ACHN (cell line): ENCODE measurements at places on chromosomes 3 and 15.

DNA sequence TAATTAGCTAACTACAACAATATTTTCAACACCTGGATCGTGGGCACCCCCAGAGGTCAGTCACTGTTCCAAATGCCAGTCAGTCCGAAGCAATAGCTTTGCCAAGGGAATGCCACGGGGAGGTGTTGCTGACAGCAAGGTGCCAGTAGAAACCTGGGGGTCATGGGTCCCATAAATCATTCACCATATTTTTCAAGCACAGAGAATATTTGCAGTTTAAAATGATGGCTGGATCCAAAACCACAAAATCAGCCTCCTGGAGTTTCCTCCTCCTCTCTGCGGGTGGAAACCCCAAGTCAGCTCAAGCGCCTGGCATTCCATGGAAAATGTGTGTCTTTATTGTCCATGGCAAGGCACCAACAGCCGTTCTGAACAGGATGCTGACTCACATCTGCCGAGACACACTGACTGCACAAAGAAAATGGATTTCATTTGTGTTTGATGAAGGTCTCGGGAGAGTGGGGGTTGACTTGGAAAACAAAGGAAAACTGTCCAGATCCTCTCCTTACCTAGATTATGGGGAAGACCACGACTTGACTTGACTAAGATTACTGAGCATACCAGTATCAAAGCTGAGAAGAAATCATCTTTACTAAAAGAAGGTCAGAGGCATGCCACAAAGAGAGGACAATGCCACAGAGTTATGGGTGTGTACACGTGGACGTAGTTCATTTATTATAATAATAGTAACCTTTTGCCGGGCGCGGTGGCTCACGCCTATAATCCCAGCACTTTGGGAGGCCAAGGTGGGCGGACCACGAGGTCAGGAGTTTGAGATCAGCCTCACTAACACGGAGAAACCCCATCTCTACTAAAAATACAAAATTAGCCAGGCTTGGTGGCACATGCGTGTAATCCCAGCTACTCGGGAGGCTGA is 26.4 kb downstream of the ANXA2 start:
- DNase-seq = peak; percentile 98

DNA sequence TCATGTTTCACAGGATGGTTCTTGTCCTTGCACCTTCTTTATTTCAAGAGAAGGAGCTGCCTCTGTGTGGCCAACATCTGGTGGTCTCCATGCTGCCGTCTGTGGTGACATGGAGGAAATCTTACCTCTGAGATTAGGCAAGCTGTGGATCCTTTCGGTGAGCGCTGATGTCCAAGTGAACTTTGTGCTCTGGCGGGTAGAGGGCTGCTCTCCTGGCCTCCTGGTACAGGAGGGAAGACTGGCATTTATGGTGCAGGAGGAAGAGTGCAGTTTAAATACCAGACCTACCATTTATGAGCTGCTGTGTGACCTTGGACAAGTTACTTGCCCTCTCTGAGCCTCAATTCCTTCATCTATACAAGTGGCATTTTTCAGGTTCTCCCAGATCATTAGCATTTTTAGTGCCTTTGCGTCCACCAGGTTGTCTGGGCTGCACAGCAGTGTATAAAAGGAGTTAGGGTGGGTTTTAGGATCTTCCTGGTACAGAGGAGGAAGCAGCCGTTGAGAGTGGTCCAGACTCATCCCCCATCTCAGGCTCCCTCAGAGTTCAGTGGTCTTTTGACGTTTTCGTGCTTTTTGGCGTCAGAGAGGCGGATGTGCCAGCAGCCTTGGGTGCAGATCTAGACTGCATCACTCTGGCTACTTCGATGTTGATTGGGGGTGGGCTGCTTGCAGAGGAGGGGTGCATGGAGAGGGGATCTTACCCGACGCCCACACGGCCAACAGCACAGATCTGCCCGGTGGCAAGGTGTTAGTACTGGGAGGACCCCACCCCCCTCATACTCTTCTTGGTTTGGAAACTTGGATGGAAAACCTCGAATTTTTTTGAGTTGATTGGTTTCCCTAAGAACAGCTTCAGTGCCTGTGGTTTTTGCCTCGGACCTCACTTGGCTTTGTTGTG is 162.2 kb downstream of the ITPR1 start:
- DNase-seq = no peak

- DNase-seq = no peak
Measured at GRCh38 chr15:80586161-80586560, 108.9 kb upstream of the ABHD17C start.

DNA sequence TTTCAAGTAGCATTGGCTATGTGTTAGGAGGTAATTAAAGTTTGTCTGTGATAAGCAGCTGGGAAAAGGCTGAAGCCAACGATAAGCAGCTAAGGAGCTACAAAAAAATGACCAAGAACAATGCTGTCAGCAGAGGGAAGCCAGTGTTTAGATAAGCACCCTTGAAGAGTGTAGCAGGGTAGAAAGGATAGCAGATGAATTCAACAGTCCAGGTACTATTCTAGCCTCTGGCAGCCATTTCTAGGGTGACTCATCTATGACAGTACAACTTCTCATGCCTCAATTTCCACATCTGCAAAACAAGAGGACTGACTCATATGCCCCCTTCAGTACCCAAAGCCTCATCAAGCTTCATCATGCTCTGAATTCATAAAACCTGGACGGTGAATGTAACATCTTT is 617.6 kb upstream of the UBE2E2 start:
- DNase-seq = no peak

GRCh38 chr3:12515631-12516030 is 29.7 kb downstream of the MKRN2OS start:
- DNase-seq = no peak

- no peak for DNase-seq
Measured at GRCh38 chr15:53260647-53261046, 470.5 kb upstream of the ONECUT1 start.

GRCh38 chr3:43161684-43162229 is 55.9 kb upstream of the POMGNT2 start:
- no peak for DNase-seq

GRCh38 chr3:46679681-46680080 is 13.8 kb downstream of the ALS2CL start:
- no peak for DNase-seq

DNA sequence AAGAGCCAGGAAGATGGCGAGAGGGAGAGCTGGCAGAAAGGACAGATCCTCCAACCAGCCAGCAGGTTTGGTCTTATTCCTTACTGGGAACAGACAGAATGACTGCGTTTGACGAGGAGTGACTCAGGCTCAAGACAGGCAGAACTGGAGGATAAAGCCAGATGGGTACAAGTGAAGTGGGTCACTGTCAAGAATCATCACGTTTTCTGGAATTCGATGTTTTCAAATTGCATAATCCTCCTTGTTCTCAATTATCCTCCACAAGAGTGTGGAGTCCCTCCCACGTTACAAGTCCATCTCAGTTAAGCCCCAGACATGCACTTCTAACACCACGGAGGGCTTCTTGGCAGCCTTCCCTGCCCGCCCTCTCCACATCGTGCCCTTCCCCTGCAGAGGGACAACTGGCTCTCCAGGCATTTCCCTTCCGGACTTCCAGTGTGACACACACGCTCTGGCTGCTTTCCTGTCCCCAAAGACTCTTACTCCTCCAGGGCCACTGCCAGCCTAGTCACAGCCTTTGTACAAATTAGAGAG is 183.1 kb downstream of the CHST2 start:
- no peak for DNase-seq

DNA sequence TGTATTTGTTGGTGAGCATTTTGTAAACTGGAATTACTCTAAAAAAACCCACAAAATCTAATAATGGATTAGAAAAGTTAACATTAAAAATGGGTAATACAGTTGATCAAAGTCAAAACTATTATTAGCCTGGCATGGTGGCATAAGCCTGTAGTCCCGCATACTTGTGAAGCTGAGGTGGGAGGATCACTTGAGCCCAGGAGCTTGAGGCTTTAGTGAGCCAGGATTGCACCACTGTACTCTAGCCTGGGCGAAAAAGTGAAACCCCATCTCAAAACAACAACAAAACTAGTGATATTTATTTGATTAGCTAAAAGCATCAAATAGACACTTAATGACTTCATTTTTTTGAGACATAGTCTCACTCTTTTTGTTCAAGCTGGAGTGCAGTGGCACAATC is 3.6 kb downstream of the SNX1 start:
- no peak for DNase-seq

GRCh38 chr3:150797155-150797554 is 34.2 kb upstream of the SIAH2 start:
- DNase-seq = no peak

DNA sequence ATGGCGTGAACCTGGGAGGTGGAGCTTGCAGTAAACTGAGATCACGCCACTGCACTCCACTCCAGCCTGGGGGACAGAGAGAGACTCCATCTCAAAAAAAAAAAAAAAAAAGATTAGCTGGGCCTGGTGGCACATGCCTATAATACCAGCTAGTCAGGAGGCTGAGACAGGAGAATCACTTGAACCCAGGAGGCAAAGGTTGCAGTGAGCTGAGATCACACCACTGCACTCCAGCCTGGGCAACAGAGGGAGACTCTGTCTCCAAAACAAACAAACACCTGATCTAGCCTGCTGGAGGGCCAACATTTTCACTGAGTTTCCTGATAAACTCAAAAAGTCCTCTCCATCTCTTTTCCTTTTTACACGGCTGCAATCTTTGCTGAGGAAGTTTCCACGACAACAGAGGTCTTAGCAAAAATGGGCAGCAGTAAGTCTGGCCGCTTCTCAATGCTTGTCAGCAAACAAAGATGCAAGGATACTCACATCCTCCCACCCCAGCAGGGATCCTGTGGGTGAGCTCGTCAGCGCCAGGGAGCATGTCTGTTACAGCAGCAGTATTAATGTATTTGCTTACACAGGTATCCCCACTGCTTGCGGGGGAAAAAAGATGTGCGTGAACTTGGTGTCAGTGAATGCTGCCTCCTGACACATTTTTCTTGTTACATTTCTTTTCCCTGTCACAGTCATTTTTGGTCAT is 21.0 kb upstream of the CCDC174 start:
- no peak for DNase-seq

- DNase-seq = no peak
Measured at GRCh38 chr3:24899901-24900603, 405.4 kb upstream of the THRB start.

DNA sequence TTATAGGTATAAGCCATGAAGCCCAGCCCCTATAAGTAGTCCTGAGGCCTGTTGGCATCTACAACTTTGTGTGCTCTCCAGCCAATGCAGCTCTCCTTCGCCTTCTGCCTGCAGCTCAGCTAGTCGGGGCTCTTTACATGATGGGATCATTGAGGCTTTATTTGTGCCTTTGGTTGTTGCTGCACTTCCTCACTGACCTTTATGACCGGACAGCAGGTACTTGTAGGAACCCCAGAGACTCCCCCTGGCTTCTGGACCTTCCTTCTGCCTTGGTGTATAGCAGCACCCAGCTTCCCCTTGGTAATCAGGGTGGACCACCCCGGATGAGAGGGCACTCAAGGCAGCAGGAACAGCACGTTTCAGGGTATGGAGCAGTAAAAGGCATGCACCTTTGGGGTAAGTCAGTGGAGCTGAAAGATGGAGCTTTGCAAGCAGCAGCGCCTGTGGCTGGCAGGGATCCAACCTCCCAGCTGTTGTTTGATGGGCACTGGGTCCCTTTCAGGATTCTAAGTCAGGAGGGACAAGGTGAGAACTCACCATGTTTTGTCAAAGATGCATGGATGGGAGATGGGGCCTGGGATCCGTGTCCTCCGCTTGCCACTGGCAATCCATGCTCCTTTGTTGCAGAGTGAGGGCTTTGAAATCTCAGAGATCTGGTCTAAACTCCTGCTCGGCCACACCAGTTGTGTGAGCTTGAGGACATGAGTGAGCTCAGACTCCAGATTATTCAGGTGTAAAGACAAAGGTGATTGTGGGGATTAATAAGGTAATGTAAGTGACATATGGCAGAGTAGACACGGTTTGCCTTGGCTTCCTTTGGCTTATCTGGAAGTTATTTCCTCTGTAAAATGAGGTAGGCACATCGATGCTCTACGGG is 65.1 kb upstream of the KLF13 start:
- no peak for DNase-seq

DNA sequence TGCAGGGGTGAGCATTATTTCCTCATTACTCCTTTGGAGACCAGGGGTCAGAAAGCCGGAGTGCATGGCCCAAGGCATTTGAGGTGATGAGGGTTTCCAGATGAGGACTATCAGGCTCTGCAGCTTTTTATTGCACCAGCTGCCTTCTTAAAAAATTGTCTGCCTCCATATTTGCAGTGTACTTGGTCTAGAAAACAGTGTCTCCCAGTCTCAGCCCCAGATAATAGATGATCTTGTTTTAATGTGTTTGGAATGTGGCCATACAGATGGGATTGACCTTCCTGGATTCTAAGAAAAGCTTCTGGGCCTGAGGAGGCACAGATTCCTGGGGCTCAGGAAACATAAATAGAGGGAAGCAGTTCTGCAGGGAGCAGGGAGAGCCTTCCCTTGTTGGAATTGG is 123.3 kb downstream of the GABRG3 start:
- DNase-seq = no peak

DNA sequence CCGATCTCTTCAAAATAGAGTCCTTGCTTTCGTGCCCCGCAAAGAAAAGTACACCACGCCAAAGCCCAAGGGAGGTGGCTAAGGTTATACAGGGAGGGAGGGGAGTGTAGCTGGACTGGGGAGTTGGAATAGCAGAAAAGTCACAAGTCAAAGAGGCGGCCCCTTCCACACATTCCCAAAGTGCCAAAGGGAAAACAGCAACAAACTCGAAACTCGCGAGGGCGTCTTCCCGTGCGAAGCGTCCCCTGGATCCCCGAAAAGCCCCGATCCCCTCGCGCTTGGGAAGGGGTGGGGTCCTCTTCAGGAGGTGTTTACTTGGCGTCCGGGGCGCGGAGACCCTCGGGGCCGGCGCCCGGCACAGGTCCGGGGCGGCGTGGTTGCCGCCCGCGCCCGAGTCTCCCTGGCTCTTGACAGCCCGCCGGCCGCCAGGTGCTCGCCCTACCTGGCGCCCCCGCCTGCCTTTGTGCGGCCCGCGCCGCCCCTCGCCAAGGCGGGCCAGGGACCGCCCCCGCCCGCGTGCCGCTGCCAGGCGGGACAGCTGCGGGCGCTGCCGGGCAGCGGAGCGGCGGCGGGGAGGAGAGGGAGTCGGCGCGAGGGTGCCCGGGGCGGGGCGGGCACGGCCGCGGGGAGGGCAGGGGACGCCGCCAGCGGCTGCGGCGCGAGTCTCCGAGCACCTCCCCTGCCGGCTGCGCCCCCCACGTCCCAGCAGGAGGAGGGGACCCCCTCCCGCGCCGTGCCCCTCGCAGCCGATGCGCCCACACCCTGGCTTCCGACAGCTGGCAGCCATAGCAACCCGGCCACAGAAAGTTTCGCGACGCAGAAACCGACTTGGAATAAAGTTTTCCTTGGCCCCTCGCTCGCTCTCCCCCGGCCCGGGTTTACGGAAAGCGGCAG is 966 bp downstream of the MYO1E start:
- peak; percentile 32 for DNase-seq

GRCh38 chr15:79929412-79929811 is 32.6 kb upstream of the MTHFS start:
- DNase-seq = no peak
